Fibroblast of skin of scalp (primary cell): ENCODE measurements at places on chromosomes 1 and 21.

- DNase-seq: peak; percentile 51
Measured at GRCh38 chr1:114756949-114757454, 782 bp downstream of the CSDE1 start.

GRCh38 chr1:223444411-223444810 is 51.2 kb downstream of the CCDC185 start:
- DNase-seq: no peak

GRCh38 chr1:232620356-232620969 is 9.5 kb downstream of the SIPA1L2 start:
- DNase-seq: peak; percentile 71

- DNase-seq: no peak
Measured at GRCh38 chr1:230293390-230293700, 132.8 kb downstream of the PGBD5 start.

GRCh38 chr1:72483846-72484357 is 201.6 kb upstream of the NEGR1 start:
- DNase-seq: no peak

DNA sequence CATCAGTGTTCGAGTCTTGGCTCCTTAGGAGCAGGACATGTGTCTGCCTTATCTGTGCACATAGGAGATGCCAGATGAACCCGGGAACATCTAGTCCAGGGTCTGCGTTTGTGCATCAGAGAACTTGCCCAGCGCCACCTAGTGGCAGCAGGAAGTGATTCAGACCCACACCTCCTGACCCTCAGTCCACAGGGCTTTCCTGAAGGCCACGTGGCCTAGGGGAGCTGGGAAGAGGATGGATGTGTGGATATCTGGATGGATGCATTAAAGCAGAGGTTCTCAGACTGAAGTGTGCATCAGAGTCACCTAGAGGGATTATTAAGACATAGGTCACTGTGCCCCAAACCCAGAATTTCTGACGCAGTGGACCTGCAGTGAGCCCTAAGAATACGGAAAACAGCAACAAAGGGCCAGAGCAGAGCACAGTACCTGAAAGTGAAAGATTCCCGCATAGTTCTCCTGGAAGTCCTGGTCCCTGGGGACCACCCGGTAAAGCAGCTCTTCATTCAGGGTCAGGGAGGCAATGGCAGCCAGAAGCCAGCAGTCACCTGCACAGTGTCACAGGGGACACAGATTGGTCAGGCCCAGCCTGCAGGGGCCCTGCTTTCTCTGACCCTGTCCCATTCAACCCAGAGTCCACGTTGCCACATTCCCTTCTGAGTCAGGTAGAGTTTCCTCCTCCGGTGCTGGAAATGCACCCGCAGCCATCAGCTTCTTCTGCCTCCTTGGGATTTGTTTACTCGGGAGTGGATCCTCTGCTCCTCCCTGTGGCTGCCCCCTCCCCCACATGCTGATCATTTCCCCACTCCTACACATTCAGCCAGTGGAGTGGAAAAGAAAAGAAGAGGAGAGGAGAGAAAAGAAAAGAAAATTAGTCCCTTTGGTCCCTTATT is 37.0 kb downstream of the CAPN8 start:
- peak; percentile 44 for DNase-seq

DNA sequence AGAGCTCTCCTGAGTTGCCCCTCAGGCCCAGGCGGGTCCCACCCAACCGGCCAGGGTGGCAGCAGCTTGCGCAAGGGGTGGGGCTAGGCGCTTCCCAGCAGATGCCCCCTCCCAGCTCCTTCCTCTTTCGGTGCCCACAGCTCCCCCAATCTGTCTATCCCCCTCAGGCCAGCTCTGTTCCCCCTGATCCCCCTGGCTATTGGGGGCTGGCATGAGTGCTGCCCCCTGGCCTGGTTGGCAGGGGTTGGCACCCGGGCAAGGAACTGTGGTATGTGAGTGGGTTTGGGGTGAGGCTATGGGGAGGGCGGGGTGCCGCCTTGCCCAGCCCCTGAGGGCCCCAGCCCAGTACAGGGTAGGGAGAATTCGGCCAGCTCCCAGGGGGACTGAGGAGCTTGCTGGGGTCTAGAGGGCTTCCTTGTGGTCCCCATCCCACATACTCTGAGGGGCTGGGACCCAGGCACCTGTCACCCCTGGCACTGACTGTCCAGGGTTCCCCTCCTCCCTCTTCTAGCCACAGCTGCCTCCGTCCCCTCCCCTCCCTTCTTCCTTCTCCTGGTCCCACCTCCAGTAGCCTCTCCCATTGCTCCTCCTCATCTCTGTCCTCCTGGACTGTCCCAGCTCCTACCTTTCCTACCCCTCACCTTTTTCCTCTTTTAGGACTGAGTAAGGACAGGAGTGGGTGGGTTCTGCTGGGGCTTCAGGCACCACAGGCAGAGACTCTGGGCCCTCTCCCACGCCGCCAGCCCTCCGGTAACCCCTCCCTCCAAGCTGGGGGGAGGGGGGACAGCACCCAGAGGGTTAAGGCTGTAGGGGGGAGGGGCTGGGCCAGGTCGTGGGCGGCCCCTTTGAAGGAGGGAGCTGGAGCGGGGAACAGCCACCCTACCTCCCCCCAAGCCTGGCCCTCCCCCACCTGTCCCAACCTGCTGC is 5.7 kb downstream of the ZBTB7B start:
- no peak for DNase-seq

DNA sequence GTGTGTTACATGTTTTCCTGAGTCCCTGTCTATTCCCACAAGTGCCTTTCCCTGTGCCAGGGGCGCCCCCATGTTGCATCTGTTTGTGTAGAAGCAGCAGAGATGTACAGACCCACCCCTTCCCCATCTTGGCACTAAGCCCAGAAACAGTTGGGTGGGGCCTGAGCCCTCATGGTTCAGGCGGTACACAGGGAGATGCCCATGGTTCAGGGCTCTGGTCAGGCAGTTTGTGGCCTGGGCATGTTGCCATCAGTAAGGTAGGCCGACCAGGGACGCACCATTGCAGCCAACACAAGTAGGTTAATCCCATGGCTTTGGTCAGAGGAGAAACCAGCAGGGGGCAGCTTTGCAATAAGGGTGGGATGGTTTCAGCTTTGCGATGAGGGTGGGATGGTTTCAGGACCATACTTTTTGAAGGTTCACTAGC is 914 bp upstream of the ADGRB2 start:
- no peak for DNase-seq

DNA sequence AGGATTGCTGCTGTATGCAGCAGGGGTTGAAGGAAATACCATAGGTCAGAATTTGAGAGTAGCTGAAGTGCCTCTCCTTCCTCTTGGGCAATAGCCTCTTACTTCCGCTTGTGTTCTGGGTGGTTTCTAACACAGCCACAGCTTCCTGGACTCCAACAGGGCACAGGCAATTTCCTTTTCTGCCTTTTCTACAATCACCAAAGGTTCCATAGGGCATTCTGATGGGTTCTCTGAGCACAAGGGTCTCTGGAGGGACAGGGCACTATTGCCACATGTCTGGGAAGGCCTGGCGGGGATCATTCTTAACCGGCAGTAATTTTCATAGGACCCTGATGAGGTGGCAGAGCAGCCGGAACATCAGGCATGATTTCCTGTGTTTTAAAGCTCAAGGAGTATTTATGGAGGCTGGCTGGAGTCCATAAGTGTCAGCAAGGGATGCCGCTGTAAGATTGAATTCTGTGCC is 5.5 kb upstream of the AGTRAP start:
- DNase-seq: no peak

DNA sequence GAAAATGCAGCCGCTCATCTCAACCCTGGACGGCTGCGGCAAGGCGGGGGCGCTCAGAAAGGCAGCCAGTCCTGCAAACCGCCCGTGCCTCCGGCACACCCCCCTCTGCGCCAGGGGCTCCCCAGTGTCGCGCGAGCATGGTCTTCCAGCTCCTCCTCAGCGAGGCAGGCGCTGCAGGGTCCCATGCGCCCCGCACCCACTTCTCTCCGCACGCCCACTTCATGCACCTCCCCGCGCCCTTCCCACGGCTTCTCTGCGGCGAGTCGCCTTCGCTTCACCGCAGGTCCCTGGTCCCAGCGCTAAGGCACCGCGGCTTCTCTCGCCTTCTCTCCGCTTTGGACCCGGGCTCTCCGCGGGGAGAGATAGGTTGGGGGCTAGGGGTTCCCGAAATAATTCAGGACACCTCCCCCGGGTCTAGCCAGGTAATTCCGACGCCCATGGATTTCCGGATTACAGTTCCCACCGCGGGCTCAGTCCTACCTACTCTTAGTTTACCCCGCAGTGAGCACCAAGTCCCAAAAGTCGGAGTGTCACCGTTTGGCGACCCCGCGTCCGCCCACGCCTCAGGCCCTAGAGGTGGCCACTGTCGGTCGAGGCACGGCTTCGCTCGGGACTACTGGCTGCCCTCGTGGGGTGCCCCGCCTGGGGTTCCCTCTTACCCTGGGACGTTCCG is 67.5 kb downstream of the SYT2 start:
- DNase-seq: no peak

GRCh38 chr1:55894521-55894920 is 679.4 kb upstream of the USP24 start:
- peak; percentile 54 for DNase-seq

DNA sequence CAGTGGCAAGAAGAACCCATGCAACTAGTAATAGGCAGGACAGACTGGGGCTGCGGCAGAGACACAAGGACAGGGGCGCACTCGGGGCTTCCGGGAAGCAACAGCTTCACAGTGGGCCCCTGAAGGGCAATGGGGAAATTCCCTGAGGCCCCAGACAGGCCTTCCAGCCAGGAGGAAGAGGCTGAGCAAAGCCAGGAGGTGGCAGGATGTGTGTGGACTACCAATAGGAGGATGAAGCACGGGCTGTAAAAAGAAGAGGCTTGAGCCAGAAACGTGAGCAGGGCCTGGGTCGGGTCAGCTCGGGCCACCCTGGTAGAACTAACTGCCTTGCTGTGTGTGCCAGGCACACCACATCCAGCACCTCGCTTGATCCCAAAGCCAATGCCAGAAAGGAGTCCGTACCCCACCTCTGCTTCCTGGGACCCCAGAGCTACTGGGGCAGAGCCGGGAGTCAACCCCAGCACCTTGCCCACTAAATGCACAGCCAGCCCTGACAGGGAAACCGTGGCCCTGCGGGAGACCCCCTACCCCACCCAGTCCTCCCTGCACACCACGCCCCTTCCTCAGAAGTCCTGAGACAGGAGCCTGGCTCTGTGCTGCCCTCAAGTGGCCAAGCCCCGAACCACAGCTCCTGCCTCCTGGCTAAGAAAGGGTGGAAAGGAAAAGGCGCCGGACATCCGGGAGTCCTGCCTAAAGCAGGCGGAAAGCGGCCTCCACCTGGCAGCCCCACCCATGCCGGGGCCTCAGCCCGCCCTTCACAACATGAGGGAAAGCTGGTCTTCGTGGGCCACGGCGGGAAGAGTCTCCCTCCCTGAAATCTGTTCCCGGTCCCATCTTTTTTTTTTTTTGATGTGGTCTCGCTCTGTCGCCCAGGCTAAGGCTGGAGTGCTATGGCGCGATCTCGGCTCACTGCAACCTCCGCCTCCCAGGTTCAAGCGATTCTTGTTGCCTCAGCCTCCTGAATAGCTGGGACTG is 33.7 kb downstream of the TTC39A start:
- DNase-seq: peak; percentile 79

DNA sequence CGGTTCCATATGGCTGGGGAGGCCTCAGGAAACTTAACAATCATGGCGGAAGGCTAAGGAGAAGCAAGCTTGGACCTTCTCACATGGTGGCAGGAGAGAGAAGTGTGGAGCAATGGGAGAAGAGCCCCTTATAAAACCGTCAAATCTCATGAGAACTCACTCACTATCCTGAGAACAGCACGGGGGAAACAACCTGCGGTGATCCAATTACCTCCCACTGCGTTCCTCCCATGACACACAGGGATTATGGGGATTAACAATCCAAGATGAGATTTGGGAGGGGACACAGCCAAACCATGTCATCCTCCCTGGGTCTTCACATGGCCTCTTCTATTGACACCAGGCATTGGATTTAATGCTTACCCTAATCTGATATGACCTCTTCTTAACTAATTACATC is 455.1 kb upstream of the VAMP3 start:
- no peak for DNase-seq

DNA sequence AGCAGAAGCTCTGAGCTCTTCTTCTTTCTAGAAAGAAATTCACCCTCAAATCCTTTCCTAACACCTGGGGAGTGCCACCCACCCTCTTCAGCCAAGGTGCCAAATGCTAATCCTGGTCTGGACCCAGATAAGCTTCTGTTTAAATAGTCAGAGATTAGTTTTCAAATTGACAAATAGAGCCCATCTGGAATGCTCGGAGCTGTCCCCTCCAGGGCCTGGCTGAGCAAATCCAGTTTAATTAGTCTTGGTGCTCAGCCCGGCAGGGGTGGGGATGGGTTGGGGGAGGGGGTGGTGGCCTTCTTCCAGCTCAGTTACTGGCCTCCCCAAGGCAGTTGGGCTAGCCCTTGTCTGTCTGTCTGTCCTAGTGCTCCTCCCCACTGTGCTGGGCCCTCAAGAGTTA is 269.5 kb downstream of the GRIK3 start:
- DNase-seq: no peak

GRCh38 chr1:96596226-96596922 is 125.2 kb upstream of the PTBP2 start:
- DNase-seq: peak; percentile 27

GRCh38 chr1:83807821-83808220 is 191.1 kb downstream of the TTLL7 start:
- DNase-seq: no peak

GRCh38 chr1:8603220-8603616 is 214.2 kb downstream of the RERE start:
- no peak for DNase-seq
